HT1080 (cell line): ENCODE measurements at places on chromosomes 2 and 18.

DNA sequence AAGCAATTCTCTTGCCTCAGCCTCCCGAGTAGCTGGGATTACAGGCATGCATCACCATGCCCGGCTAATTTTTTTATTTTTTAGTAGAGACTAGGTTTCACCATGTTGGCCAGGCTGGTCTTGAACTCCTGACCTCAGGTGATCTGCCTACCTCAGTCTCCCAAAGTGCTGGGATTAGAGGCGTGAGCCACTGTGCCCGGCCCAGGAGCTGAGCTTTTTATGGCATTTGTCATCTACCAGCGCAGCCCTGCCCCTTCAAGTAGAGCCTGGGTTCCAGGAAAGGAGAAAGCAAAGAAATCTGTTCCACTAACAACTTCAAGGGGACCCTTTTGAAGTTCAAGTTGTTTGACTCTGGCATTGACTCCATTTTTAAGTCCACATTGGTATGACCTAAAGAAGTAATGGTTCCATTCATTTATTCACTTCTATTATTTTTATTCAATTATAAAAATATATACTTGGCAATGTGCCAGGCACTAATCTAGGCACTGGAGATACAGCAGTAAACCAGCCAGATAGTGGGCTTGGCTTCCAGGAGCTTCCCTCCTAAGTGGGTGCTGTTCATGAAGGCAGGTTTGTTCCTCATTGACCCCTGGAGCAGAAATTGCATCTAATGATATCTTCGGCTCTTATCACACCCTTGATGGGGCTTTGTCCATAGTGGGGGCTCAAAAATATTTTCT is 8.0 kb upstream of the SFTPB start:
- DNase-seq: no peak

DNA sequence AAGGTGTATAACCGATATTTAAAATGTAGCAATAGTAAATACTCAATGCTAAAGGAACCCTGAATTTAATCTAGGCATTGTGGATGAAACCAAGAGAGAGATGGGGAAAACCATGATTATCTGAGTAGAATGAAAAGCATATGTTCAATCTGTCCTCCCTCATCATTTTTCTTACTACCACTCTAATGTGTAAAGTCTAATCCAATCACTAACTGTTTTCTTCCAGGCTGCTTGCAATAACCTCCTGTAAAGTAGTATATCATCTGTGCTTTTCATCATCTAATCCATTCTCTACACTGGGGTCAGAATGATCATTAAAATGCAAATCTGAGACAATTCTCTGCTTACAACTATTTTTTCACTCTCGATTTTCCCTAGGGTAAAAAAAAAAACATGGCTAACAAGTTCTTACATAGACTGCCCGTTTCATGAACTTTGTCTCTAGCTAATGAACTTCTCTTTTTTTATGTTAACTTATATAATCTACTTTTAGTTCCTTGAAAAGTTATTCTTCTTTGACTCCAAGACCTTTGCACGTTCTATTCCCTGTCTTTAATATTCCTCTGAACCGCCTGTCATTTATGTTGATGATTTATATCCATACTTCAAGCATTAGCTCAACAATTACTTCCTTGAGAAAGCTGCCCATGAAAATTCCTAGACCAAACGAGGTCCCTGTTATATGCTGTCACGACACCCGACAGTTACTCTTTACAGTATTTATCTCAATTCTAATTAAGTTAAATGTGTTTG is 94.7 kb upstream of the SLC8A1 start:
- DNase-seq: no peak

- DNase-seq: peak; percentile 42
Observed at GRCh38 chr2:48346124-48346536, 183.8 kb upstream of the STON1 start.

DNA sequence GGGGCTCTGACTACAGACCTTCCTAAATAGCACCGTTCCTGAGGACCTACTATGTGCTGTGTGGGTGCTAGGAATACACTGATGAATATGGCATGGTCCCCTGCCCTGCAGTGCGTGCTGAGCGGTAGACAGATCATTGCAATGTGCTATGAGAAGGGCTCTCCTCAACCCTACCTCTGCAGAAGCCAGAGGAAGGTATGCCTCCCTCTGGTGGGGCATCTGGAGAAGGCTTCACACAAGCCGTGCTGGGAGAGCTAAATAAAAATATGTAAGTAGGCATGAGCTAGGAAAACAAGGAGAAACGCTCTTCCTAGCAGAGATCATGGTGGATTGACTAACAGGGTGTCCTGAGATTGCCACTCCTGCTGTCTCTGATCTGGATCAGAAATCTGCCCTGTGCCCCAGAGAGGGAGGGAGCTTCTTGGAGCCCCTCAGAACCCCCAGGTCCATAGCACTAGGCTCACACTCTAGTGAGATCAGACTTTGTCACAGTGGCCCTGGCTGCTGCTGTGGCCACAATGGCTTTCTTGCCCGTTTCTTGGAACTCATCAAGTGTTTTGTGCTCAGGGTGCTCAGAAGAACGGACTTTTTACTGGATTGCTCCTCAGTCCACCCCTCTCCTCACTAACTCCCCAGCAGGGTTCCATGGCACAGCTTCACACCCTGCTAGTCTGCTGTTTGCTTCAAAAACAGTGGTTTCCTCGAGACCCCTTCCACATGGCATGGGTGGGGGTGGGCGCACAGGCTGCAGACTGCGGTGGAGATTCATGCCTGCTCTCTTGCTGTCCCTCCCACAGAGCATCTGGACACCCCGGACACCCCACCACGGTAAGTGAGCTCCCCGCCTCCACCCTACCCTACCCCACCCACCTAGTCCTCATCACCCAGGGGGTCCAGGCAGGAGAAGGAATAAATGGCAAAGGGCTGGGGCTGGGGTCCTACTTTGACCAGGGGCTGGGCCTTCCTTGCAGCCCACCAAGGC is 14.2 kb downstream of the SIGLEC15 start:
- DNase-seq: peak; percentile 61

GRCh38 chr2:28420722-28421121 is 28.1 kb downstream of the FOSL2 start:
- DNase-seq: no peak

GRCh38 chr2:204108330-204108751 is 171.8 kb downstream of the ICOS start:
- DNase-seq: peak; percentile 37

DNA sequence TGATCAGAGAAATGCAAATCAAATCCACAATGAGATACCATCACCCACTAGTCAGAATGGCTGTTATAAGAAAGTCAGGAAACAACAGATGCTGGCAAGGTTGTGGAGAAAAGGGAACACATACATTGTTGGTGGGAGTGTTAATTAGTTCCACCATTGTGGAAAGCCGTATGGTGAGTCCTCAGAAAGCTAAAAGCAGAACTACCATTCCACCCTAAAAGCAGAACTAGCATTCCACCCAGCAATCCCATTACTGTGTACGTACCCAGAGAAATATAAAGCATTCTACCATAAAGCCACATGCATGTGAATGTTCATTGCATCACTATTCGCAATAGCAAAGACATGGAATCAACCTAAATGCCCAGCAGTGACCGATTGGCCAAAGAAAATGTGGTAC is 60.7 kb downstream of the ANKRD62 start:
- DNase-seq: no peak

GRCh38 chr18:23875966-23876895 is 138.3 kb upstream of the TTC39C start:
- DNase-seq: no peak

DNA sequence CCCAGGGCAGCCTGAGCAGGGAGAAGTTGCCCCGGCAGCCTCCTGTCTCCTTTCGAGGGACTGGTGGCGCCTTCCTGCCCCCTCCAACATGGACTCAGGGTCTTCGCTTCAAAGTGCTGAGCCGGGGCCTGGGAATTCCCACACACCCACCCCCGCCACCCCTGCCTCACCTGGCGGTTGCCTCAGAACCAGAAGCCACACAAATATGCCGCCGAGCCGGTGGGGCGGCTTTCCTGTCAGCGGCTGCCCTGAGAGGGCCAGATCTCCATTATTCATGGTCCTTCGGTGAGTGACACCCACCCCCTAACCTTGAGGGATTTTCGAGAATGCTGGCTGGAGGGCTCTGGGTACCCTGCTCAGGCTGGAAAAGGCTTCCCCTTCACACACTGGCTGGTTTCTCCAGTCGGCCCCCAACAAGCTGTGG is 71.7 kb downstream of the SMAD7 start:
- no peak for DNase-seq

DNA sequence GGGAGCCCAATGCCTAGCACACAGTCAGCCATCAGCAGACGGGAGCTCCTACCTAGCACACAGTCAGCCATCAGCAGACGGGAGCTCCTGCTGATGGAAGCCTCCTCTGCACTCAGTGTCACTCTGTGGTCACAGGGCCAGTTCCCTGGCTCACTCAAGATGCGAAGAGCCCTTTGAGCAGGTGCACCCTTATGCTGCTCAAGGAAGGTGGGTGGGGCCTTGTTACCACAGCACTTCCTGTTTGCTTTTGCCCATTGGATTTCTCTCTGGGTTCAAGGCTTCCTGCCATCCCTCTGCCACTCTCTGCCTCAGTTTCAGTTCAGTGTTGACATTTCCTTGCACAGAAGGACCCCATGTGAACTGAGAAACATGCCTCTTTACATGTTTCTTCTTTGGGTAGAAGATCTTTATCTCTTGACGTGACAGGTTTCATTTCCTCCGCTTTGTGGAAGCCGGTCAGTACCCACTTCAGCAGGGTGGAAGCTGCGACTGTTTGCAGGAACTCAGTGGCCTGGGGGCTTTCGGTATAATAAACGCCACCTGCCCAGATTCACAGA is 11.6 kb downstream of the TRIB2 start:
- no peak for DNase-seq

- no peak for DNase-seq
Observed at GRCh38 chr2:160364364-160364763, 129.2 kb downstream of the RBMS1 start.

DNA sequence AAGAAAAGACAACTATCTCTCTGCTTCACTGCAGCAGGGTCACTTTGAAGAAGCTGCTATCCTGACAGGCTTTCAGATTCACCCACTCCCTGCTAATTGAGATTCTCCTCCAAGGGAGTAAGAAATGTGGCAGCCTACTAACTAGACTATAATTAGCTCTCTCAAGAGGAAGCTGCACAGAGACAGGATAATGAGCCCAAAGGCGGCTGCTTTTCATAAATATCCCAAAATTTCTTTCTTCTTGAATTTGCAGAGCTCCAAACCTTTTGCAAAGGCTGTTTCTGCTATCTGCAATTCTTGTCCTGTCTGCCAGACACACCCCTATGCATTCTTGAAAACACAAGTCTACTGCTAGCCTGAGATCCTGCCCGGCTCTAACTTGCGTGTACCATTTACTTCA is 54.0 kb upstream of the RNU4ATAC start:
- DNase-seq: no peak

- DNase-seq: no peak
Observed at GRCh38 chr2:39511605-39512433, 74.7 kb upstream of the MAP4K3 start.

DNA sequence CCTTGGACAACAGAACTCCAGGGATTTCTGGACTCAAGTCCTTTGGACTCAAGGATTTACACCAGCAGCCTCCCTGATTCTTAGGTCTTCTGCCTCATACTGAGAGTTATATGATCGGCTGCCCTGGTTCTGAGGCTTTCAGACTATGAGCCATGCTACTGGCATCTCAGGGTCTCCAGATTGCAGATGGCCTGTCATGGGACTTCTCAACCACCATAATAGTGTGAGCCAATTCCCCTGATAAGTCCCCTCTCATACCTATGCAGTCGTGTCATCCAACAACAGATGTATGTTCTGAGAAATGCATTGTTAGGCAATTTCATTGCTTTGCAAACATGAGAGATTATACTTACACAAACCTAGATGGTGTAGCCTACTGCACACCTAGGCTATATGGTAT is 61.4 kb upstream of the MSTN start:
- peak; percentile 44 for DNase-seq

DNA sequence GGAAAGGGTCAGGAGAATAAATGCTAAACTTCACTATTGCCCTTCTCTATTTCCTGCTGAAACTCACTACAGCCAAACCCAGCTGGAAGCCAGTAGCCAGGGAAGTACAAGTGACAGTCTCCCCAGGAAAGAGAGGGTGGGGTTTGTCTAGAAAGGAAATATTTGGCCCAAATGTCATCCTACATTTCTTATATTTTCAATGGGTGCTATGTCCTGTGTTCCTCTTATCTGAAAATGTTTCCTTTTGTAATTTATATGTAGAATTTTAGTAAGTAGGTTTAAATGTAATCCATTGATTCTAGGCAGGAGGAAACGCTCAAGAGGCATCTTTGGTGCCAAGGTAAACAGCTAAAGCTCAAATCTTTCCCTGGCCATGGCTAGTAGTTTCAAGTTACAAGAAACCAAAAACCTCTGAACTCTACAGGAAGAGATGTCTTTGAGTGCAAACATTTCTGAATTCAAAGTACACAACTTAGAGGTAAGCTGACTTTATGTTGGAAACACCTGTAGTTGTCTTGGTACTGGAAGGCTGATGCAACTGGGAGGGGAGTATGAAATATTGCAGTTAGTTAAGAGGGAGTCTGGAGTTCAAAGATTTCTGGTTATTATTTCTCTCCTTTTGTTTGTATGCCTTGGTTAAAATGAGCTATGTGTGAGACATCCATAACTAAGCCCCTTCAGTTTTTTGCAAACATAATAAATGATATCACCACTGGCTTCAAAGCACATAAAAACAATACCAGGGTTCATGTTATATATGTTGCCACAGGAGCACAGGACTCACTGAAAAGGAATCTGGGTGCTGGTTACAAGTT is 356.1 kb upstream of the ZC3H15 start:
- peak; percentile 81 for DNase-seq

DNA sequence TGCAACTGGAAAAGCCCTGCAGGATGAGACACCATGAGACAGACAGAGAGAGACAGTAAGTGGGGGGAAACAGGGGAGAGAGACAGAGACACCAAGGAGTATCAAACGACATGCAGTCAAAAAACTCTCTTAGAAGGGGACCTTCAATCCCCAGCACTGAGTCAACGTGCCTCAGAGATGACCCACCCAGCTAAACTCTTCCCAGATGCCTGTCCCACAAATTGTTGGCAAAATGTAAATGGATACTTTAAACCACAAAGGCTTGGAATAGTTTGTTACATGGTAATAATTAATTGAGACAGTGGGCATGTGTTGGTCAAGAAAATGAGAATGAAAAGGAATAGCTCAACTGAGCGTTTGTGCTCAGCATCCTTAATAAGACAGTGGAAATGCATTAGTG is 98.3 kb downstream of the GRB14 start:
- peak; percentile 18 for DNase-seq

- DNase-seq: no peak
Observed at GRCh38 chr2:172909454-172909853, 166.2 kb upstream of the MAP3K20 start.

DNA sequence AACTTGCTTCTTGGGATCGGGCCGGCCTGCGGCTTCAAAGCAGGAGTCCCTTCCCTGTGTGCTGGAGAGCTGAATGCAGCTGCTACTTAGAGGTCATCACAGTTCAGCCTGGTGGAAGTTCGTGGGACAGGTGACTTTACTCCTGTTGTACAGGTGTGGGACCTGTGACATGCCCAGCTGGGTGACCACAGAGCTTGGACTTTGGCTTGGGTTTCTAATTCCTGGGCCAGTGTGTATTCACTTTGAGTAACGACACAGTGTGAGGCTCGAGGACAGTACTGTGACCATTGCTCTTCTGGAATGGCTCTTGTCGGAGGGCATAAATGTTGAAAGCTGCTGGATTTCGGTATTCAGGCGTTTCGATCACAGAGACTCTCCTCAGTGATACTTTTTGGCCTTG is 114.5 kb downstream of the STPG4 start:
- DNase-seq: no peak

- no peak for DNase-seq
Observed at GRCh38 chr18:22606563-22607283, 189.0 kb upstream of the CTAGE1 start.

- no peak for DNase-seq
Observed at GRCh38 chr2:38666556-38666910, 619 bp downstream of the GALM start.

GRCh38 chr18:38241216-38241615 is 675.6 kb upstream of the CELF4 start:
- DNase-seq: peak; percentile 74
